ENCODE measurements at places on chromosomes 3 and 15.

DNA sequence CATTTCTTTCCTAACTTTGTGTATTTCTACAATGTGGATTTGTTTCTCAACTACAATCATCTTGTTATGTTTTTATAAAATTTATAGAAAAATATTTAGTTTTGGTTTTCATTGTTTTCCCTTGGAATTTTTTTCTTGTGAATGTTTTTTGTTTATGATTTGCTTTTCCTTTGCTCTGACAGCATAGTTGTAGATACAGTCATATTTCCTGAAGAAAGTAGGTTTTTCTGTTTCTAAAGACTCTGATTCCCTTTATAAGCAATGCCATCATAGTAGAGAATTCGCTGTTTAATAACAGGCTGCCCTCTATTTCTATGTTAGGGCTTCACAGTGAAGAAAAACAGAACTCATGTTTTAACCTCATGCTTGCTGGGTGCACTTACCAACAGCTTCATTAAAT is 482.3 kb downstream of the ZBBX start:
- DNase-seq = no peak

GRCh38 chr3:174202561-174202960 is 656.6 kb upstream of the NAALADL2 start:
- DNase-seq = no peak

DNA sequence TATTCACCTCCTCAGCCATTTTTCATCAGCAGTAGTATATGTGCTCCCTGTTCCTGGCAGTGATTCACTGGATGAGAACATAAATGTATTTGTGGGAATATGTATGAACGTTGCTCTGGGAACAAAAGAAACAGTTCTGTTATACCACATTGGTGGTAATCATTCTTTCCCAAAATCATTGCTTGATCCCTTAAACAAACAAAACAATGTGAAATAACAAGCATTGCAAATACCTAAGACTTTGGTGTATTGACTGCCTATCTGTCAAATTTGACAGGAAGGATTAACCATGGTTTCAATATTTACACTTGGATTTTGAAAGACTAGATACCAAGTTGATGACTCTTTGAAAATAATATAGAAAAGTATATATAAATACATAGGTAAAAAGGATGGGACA is 284.1 kb downstream of the FHIT start:
- DNase-seq = no peak

DNA sequence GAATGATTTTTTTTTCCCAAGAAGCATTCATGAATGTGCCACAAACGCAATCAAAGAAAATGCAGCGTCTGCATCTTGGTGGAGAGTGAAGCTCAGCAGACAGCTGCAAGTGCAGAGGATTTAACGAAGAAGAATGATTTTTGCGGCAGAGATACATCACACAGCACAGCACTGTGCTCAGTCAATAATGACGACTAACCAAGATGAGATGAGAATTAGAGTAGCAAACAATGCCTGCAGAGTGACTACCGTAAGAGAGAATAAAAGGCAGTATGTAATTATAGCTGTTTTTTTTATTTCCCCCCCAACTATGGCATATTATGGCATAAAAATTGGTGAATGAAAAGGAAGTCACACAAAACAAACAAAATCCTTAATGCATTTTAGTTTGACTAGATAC is 218.0 kb upstream of the ROBO1 start:
- no peak for DNase-seq
